Activated CD8-positive, alpha-beta memory T cell treated with anti-CD3 and anti-CD28 coated beads, Interleukin-2, amount 50 U/mL, for 48 hours (primary cell): ENCODE measurements at places on chromosomes 2 and 18.

DNA sequence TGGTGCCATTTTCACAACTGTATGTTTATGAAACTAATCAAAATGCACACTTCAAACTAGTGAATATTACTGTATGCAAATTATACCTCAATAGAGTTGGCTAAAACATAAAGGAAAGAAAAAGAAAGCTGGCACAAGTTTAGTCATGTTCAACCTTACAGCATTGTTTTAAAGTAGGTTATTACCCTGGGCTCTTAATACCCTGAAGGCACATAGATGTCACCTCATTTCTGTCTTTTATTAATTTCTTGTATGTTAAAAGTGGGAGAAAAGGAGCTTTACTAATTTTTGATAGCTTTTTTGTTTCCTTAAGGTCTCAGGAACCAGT, 32.7 kb downstream of the TMEM131 start:
- DNase-seq = no peak

DNA sequence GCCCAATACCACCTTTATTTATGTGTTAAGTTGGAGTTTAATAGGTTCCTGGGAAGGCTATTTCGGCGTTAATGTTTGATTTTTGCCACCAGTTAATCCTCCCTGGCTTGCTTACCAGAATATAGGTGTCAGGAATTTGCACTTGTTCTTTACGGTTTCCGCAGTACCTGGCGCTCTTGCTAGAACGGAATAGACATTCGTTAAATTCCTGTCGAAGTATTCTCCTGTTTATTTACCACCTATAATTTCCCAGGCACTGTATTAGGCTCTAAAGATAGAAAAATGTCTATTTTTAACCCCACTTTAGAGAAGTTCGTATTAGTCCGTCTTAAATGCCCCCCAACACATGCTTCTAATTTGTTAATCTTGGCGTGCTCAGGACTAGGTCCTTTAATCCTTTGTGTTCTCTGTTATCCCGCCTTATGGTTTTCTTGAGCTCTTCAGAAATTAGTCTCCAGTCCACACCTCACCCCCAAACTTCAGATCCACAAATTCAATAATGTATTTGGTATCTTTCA, 575 bp downstream of the CCDC150 start:
- no peak for DNase-seq

- DNase-seq = no peak
Observed at GRCh38 chr2:18243816-18244215, 316.6 kb downstream of the RDH14 start.

DNA sequence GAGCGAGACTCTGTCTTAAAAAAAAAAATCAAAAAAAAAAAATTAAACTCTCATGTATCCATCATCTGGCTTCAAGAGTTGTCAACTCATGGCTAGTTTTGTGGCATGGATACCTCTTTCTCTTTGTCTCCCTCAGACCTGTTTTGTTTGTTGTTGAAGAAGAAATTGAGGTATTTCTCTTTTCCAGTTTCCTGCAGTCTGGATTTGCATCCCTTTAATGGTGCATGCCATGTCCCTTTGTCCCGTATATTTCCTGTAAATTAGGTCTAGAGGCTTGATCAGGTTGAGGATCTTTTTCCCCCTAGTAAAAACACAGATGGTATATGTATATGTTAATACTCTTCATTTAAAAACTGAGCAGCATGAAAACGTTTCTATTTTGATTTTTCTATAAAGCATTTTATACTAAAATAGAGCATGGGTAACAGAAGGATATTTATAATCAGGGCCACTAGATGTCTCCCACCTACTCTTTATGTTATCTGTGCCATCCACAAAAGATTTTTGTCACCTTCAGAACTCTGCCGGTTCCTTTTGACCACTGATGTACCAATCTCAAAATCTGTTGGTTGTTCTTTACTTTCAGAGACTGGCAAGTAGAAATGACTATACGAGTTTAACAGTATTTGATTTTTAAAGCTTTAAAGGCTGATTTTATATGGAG, 80.1 kb downstream of the GALNT1 start:
- no peak for DNase-seq

GRCh38 chr2:240933048-240933965, 27.2 kb downstream of the CROCC2 start:
- peak; percentile 46 for DNase-seq

DNA sequence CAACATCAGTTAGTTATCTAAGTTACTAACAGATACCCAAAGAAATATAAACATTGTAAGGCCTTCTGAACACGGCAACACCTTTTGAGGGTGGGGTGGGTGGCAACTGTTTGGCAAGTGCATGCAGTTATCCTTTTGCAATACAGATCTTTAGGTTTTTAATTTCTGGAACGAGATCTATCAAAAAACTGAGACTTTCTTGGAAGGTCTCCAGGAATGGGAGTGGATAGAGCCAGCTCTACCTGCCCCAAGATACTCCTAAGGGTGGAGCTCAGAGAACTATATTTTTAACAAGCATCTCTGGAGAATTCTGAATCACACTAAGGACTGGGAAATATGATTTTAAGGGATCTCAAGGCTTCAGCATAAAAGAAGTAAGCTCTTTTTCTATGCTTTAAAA, 11.4 kb upstream of the GALNT1 start:
- no peak for DNase-seq

DNA sequence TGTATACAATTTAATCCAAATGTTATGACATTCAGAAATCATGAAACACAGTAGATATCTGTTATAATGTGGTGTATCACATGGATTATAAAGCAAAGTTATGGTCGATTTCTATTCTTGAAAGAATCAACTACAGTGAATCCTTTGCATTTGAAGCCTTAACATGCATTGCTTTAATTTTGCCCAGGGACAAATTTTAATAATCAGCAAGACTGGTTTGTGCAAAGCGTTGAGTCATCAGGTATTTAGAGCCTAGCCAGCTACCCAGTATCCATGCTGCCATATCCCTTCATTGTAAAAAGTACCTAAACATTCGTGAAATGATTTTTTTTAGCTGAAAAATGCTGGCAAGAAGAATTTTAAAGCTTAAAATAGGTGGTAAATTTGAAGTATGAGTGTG, 8.9 kb upstream of the SPDYA start:
- DNase-seq = no peak

GRCh38 chr18:73549236-73549635, 598.4 kb downstream of the FBXO15 start:
- DNase-seq = no peak

DNA sequence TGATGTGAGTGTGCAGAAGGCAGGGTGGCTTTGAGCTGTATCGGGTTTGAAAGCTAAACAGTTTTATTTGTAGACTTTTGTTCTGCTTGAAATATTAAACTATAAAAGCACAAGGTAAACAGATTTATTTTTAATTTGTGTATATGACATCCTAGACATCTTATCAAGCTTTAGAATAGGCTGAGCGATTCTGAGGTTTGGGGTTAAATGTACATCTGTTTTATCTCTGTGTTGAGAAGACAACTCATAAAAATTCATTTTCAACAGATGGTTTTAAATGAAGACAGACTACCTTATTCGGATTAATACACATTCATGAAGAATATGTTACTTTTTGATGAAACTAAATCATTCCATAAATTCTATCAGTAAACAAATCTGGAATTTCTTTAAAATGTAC, 368.8 kb downstream of the RPRM start:
- no peak for DNase-seq

GRCh38 chr18:37322492-37323035, 243.0 kb downstream of the CELF4 start:
- DNase-seq = peak; percentile 51

DNA sequence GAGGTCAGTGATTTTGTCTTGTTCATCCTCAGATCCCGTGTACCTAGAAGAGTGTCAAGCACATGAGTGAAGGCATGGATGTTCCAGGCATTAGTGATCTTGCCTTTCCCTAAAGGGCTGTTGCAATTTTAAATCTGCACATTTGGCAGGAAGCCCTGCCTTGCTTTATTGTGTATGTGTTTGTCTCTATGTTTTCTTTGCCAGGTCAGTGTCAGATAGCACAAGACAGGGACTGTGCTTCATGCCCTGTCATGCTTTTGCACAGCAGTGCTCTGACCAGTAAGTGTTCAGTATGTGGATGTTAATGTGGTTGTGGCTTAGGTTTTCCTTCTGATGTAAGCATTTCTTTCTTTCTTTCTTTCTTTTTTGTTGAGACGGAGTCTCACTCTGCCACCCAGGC, 131.5 kb downstream of the RGPD3 start:
- DNase-seq = no peak

GRCh38 chr2:239179851-239180371, 220.9 kb downstream of the HDAC4 start:
- no peak for DNase-seq

DNA sequence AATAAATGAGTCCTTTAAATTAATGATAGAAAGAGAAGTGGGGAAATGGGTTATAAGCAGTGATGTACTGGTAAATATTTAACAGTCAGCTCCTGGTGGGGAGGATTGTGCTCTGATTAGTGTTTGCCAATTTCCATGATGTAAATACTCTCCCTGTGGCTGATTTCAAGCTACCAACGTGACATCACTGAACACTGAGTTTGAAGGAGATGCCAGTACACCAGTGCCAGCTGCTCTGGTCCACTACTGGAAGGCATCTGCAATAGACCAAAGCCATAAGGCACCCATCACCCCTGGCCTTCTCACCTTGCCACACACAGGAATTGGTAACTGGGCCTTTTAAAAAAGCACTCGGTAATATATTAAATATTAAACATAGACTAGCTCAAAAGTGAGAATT, 77.7 kb downstream of the TGOLN2 start:
- no peak for DNase-seq

DNA sequence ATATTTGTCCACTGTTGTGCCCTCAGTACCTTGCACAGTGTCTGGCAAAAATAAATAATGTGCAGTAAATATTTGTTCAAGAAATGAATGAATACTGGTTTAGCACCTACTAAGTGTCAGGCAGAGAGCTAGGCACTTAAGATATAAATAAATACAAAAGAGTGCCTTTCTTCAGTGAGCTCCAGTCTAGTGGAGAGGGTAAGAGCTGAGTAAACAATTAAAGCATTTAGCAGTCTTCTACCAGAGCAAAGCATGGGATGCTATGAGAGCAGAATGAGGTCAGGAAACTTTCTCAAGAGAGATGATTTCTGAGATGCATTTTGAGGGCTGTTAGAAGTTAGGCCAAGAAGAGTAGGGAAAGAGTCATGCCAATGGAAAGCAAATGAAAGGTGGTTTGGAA, 314.7 kb downstream of the DSC3 start:
- no peak for DNase-seq
